H4 (cell line): ENCODE measurements at places on chromosomes 5 and 9. TPM values are rescaled to one million over a fixed set of nuclear protein-coding genes. Genes with fewer than 3 reads are reported as not detected.

DNA sequence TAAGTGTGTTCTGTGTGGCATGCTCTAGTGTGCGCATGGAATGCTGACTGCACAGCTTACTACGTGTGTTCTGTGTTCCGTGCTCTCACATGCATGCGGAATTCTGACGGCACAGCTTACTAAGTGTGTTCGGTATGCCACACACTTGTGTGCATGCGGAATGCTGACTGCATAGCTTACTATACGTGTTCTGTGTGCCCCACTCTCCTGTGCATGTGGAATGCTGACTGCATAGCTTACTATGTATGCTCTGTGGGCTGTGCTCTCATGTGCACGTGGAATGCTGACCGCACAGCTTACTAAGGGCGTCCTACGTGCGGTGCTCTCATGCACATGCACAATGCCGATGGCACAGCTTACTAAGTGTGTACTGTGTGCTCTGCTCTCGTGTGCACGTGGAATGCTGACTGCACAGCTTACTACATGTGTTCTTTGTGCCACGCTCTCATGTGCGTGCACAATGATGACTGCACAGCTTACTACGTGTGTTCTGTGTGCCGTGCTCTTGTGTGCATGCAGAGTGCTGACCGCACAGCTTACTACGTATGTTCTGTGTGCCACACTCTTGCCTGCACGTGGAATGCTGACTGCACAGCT is 548.9 kb downstream of the IRX1 start:
- no peak for DNase-seq

PCDHGB2 gene
- 1.6 and 1.9 TPM in 2 replicates for total RNA-seq

TPPP gene
- 0.85 and 0.90 TPM in 2 replicates for total RNA-seq

PRDM9 gene
- 0.02 TPM in 1 of 2 replicates, not detected in the other for total RNA-seq

BBLN gene
- total RNA-seq: 137 and 245 TPM in 2 replicates

DNA sequence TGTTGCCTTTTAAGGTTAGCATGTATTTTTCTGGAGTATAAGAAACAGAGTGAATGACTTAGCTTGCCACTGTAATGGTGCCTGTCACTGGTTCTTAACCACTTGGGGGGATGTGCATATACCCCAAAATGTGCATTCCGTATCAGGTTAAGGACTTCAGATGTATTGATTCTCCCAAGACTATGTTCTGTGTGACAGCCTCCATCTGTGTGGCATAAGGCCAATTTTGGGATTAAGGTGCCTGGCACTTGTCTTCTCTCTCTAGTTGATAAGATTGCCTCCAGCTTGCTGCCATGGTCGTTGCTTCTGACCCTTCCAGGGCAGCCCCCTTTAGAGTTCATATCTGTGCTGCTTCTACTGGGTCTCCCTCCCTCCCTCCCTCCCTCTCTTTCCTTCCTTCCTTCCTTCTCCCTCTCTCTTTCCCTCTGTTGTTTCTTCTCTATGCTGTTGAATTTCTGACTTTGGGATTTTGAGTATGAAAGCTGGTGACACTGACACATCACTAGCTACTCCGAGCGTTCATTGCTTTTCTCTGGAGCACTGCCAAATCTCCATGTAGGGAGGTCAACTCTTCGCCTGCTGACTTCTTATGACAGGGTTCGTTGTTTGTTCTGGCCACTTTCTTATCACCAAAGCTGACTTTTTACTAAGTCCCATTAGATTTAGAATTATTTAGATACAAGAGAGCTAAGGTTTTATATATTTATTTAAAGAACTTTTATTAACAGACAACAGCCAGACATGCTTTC is 31.0 kb downstream of the TNFAIP8 start:
- no peak for DNase-seq

GRCh38 chr5:173855162-173855994 is 32.8 kb upstream of the CPEB4 start:
- DNase-seq: no peak

HCN1 gene
- total RNA-seq: not detected in 2 replicates

CDC25C gene
- 21.6 and 25.1 TPM in 2 replicates for total RNA-seq

DNA sequence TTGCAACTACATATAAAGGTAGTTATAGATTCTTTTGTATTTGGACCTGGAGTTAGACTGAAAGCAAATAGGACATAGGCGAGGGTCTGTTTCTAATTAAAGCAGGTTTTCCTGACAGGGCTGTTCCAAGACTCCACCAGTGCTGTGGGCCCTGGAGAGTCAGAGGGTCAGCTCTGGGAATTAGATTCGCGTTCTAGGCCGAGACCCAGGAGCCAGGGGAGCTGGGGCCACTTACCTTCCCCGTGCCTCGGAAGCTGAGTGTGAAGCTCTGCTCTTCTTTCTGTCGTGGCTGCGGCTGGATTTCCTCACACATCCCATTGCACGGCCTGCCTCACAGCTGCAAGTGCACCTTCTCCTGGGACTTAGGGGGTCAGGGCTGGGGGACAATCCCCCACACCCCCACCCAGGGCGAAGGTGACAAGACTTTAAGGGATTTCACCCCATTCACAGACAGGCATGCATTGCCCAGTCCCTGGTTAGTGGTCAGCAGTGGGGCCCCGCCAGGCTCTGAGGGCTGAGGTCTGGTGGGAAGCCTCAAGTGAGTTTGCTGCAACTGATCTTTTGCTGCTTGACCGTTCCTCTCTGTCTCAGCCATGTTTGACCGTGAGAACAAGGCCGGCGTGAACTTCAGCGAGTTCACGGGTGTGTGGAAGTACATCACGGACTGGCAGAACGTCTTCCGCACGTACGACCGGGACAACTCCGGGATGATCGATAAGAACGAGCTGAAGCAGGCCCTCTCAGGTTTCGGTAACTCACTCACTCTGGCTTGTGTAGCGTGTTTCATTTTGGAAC is 15.3 kb upstream of the AHRR start:
- DNase-seq: no peak

ZMAT2 gene
- total RNA-seq: 73.5 and 95.8 TPM in 2 replicates

F2R gene
- 34.1 and 44.8 TPM in 2 replicates for total RNA-seq

GRCh38 chr5:133870661-133871060 is 97.8 kb downstream of the C5orf15 start:
- DNase-seq: peak; percentile 79

DNA sequence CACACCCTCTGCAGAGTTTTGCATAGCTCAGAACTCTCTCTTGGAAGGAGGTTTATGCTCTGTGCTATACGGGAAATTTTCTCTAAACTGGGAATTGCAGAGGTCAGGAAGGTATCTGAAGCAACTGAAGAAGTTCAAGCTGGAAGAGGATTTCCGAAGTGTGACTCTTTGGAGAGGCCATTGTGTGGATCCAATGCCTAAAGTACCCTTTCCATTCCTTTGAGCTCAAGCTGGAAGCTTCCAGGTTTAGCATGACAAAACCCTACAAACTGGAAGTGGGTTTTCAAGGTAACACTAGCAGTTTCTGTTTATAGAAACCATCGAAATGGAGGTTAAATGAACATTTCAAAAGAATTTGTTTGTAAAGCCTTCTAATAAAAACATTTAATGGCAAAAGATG is 187.1 kb downstream of the CFAP90 start:
- DNase-seq: no peak

SHB gene
- total RNA-seq: 8.7 and 10.1 TPM in 2 replicates

DNA sequence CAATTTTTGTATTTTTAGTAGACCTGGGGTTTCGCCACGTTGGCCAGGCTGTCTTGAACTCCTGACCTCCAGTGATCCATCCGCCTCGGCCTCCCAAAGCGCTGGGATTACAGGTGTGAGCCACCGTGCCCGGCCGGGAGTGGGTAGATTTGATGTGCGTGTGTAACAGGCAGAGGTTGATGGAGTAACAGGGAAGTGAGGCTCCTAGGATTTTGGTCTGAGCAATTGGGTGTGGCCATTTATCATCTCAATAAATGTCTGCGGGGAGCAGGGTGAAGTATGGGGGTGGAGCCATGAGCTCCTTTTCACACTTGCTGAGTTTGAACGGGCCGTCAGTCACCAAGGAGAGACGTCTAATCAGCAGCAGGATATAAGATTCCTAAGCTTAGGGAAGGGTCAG is 1.2 kb upstream of the REXO4 start:
- no peak for DNase-seq

SVEP1 gene
- 0.16 and 0.41 TPM in 2 replicates for total RNA-seq

DNA sequence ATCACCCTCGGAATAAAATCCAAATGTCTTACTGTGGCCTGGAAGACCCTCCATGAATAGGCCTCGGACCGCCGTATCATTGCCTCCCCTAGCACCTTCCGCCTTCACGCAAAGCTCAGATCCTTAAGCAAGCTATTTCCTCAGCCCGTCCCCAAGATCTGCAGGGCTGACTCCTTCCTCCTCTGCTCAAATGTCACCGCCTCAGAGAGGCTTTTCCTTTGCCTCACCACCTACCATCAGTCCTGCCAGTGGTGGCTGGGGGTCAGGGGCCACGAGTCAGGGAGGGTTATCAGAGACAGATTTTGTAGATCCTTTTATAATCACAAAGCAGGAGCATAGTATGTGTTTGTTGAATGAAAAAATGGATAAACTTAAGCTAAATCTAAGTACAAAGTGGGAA is 74.4 kb upstream of the KIF2A start:
- DNase-seq: no peak

DNA sequence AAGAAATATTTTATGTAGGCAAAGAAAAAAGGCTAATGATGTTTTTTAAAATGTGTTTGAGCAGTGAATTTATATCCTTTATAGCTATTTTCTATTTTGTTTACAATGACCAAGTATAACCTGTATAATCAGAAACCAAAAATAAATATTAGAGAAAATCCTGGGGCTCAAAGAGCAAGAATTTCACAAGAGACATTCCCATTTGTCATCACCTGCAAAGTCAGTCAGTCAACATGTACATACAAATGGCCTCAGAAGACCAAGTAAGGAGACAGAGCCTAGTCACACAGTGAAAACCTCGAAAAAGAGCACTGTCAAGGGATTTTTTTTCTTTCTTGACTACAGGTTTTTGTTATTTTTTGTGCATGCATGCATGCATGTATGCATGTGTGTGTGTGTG is 231.4 kb downstream of the GLIS3 start:
- DNase-seq: no peak

DPYSL3 gene
- total RNA-seq: 65.2 and 83.9 TPM in 2 replicates

GRCh38 chr5:78109891-78110324 is 184.6 kb downstream of the AP3B1 start:
- DNase-seq: no peak

DNA sequence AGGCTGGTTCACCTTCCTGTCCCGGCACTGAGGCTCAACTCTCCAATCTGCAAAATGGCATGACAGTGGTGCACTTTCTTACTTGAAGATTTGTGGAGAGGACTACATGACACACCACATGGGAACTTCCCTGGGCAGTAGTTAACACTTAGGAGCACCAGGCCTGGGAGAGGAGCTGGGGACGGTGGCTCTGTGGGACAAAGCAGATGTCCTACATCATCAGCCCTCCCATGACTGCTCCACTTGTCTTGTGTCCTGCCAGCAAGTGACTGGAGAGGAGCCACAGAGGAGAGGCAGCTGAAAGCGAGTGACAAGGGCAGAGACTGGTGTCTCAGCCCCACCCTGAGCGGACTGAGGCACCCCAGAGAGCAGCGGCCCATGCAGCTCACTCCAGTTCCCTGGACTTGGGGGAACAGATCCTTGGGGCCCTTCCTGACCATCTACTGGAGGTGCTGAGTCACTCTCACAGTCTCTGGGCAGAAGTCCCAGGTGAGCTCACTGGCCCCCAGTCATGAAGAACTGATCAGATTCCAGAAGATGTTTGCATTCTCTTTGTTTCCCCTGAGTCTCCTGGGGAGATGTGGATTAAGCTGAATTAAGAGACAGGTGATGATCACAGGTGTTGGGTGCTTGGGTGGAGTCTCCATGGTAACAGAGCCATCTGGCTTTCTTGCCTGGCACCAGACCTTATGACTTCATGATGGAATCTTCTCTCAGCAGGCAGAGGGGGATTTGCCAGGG is 13.2 kb upstream of the SLC25A48 start:
- DNase-seq: no peak

DNA sequence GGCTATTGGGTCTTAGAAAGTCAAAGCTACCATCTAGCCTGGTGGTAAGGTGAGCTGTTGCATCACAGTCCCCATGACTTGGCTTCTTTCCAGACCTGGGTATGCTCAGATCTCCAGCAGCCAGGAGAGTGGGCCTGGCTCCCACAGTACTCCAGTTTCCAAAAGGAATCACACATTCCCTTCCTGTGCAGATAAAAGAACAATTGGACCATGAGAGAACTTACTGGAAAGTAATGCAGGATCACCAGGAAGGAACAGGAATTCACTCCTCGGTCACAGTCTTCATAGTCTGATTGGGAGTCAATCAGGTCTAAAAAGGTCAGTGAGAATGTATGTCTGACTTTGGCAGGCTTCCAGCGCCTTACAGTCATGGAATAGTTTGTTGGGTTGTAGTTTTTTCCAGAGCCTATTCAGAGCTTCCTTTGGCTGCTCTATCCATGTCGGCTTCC is 47.8 kb upstream of the CD180 start:
- peak; percentile 27 for DNase-seq

- peak; percentile 47 for DNase-seq
Observed at GRCh38 chr5:119022017-119022745, 33.8 kb upstream of the DTWD2 start.

PDE6A gene
- total RNA-seq: 0.02 TPM in 1 of 2 replicates, not detected in the other

DNA sequence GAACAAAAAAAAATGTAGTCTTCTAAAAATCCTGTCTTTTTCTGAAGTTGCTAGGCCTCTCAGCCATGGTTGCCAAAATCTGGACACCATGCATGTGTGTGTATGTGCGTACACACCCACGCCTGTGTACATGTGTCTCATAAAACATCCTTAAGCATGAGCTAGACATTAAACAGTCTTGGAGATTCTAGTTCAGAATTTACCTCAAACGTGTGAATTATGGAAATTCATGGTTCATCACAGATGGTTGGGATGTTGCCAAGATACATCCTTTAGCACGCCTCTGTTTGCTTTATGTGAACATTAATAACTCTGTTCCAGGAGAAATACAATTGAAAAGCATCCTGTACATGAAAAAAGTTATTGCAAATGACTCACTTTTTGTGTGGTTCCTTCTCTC is 53.0 kb downstream of the F2RL2 start:
- no peak for DNase-seq

DNA sequence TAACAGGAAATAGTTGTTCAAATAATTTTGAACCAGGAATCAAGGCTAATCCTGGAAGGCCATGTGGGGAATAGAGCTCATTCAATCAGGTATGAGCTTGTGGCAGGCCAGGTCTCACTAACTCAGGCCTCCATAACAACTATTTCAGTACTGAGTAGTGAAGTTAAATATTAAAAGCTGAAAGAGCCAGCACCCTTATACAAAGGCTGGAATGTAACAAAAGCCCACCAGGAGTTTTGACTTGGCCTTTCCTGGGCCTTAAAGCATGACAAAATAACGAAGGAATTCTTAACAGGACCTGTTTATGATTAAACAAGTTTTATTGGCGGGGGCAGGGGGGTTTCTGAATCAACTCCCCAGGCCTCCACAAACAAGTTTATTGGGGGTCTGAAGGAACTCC is 1146.7 kb downstream of the CDH9 start:
- no peak for DNase-seq
